ENCODE measurements at places on chromosomes 2 and 18.

GRCh38 chr18:63890237-63890949 is 2.9 kb downstream of the SERPINB2 start:
- no peak for DNase-seq

- DNase-seq = no peak
Observed at GRCh38 chr18:62285281-62285680, 39.8 kb upstream of the TNFRSF11A start.

- DNase-seq = no peak
Observed at GRCh38 chr18:9196568-9196967, 60.0 kb downstream of the ANKRD12 start.

DNA sequence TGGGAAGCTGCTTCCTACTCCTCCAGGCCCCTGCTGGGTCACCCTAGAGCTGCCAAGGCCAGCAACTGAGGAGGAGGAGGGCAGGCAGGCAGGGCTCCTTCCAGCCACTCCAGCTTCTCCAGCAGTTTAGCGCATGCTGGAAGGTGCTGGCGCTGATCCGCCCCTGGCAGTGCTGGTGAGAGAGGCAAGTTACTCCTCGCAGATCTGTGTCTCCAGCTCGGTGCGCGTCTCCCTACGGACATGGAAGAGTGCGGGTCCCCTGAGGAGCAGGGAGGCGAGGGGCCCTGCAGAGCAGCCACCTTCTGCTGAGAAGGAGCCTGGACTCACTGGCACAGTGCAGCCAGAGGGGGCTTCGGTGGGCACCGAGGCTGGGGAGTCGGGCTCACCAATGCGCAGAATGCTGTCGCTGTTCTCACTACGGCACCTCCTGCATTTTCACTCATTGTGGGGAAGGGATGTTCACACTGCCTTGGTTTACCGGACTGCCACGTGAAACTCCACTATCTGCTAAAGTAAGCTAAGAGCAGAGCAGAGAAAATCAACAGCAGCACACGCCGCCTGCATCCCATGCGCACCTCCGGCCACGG is 206.0 kb downstream of the HDAC4 start:
- DNase-seq = no peak
